ENCODE measurements at places on chromosomes 13 and 19. TPM values are rescaled to one million over a fixed set of nuclear protein-coding genes. Genes with fewer than 3 reads are reported as not detected.

Gene STOML3
- not detected for total RNA-seq

Gene ZNF813
- total RNA-seq: 7.4 TPM

Gene KCNC3
- total RNA-seq: 9.7 TPM

Gene PDX1
- not detected for total RNA-seq

Gene SLC25A23
- 18.6 TPM for total RNA-seq

Gene NANOS2
- not detected for total RNA-seq

Gene WDR88
- total RNA-seq: not detected

Gene POU4F1
- 0.26 TPM for total RNA-seq

Gene NCR1
- not detected for total RNA-seq

Gene ZNF534
- 0.09 TPM for total RNA-seq

Gene DAND5
- total RNA-seq: 0.25 TPM

Gene PRR19
- 1.0 TPM for total RNA-seq

Gene HOMER3
- total RNA-seq: 0.46 TPM

Gene SMAD9
- total RNA-seq: 0.14 TPM

Gene TEX101
- not detected for total RNA-seq

Gene SOX21
- not detected for total RNA-seq

Gene TMEM91
- 3.0 TPM for total RNA-seq

Gene LRRC25
- not detected for total RNA-seq

Gene HSPB6
- 0.53 TPM for total RNA-seq

Gene KLK2
- total RNA-seq: not detected

Gene RGL3
- not detected for total RNA-seq
